Globus pallidus (tissue), 1 donor: ENCODE measurements at places on chromosomes 6 and 20.

DNA sequence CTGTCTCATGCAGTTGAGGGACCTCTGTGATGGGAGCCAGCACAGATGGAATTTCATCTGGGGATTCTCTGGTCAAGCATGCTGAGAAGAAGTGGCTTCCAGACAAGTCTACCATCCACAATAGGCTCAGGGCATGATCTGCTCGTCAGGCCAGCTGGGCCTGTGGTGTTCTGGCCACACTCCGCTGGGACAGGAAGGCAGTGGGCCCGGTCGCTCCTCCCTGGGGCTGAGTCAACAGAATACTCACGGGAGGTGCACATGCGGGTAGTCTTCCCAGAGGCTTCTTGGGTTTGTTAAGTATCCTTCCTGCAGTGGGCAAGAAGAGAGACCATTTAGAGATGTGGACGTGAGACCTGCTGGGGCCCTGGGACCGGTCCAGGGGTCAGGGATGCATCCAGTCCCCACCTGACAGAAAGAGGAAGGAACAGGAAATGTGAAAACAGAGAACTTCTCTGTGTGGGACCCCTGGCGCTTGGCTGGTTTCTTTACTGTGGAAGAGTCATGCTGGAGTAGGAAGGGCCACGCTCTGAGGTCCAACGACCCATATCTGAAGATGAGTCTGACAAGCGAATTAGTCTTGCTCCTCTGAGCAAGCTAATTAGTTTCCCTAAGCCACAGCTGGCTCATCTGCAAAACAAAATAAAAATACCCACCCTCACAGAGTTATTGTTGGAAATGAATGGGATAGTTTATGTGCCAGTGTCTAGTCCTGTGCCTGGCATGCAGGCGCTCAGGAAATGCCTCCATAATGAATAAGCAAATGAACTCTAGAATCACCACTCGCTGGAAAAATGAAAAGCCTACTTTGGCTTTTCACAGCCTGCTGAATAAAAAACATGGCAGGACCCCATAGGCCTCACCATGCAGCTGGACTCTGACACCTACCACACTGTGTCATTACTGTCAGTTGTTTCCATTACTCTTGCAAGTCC is 67.3 kb downstream of the TRAM2 start:
- no peak for DNase-seq

DNA sequence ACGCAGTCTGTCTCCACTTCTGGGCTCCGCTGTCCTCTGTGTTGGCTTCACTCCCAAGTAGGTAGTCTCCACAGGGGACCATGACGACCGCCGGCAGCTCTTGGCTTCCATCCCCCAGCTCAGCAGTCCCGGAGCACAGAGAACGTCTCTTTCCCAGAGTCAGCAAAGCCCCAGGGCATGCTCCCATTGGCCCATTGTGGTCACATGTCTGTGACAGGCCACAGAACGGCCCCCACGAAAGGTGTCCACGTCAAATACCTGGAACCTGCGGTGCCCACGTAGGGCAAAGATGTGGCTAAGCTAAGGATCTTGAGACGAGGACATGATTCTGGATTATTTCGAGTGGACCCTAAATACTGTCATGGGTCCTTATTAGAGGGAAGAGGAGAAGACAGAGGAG is 438.4 kb upstream of the SULF2 start:
- DNase-seq, result no peak

DNA sequence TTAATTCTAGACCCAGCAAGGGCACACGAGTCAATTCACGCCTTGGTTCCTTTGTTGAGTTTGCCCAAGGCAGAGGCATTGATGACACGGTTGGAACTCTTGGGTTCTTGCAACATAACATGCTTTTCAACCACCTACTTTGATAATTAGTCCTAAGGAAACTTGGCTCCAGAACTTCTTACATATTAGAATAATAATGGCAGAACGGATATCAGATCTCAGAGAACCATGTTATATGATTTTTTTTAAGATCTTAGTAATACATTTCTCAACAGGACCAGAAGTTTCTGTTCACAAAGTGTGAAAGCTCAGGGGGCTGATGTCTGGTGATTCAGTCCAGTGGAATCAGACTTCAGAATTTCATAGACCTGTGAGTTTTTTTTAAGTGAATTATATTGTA is 19.2 kb downstream of the SPTLC3 start:
- DNase-seq, result no peak

DNA sequence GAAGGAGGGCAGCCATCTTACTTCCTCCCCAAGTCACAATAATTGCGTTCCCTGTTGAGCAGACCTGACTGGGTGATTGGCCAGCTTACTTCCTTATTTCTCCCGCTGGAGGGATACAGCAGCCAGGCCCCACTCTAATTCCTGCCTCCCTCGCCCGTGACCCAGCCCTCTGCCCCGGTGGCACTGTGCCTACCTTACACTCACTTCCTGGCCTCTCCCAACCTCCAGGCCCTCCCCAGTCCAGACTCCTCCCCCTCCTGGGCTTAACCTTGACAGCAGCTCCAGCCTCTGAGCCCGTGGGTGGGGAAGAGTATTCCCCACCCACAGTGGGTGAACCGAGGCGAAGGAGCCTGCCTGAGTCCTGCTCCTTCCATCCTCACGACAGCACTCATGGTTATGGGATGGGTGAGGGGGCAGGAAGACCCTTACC is 3.0 kb downstream of the BAK1 start:
- DNase-seq, result peak; percentile 16

DNA sequence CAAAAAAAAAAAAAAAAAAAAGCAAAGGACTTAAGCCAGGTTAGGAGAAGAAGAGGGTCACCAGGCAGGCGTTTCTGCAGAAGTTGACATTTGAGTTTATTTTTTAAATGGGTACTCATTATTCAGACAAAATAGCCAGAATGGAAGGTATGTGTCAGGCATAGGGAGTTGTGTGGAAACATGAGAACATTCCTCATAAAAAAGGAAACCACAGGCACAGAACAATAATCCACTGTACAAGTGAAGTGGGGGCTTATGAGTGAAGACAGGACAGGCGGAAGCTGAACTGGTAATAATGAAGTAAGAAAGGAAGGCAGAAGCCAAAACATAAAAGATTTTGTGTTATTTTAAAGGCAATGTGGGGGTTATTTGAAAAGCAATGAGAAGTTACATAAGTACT is 104.6 kb downstream of the EPB41L2 start:
- no peak for DNase-seq

GRCh38 chr6:18216411-18216810 is 47.9 kb downstream of the DEK start:
- DNase-seq, result no peak

- DNase-seq, result no peak
These were observed 15.0 kb downstream of the ELOVL5 start for GRCh38 chr6:53333439-53334408.

DNA sequence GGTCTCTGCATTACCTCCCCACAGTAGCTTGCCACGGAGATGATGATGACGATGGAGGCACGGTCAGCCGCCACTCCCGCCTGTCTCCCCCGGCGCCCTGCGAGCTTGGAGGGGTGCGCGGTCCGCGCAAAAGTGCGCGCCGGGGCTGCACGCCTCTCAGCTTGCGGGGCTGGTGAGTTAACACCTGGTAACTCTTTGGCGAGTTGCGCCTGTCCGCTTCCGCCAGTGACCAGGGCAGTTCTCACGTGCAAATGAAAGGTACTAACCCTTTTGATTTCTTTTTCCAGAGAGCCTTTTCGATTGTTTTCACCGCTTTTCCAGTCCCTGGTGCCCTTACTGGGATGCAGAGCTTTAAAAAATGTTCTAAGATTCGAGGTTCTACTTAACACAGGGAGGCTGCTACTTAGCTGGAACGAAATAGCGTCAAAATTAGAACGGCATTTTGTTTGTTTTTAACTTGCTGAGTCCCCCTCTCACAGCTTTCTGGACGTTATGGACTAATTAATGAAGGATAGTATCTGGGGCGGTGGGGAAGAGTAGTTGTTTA is 6.2 kb downstream of the GRIK2 start:
- no peak for DNase-seq

DNA sequence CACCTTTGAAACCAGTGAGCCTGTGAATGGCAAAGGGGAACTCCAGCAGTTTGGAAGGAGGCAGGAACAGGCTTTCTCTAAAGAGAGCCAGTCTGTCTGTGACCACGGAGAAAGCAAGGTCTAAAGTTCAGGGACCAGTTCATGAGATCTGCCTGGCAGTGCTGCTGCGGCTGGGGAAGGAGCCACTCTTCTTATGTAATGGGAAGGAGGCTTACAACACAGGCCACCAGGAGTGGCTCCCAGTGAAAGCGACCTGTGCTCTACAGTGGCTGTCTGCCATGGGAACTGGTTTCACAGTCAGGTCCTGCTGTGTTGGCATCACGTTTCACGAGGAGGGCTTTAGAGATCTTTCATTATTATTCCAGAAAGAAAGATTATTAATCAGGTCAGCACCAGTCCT is 291.9 kb upstream of the PRDM1 start:
- DNase-seq, result peak; percentile 40

GRCh38 chr6:98787961-98788360 is 46.4 kb upstream of the POU3F2 start:
- DNase-seq, result peak; percentile 37

- DNase-seq, result no peak
These were observed 62.6 kb downstream of the GINS1 start for GRCh38 chr20:25470045-25470444.

DNA sequence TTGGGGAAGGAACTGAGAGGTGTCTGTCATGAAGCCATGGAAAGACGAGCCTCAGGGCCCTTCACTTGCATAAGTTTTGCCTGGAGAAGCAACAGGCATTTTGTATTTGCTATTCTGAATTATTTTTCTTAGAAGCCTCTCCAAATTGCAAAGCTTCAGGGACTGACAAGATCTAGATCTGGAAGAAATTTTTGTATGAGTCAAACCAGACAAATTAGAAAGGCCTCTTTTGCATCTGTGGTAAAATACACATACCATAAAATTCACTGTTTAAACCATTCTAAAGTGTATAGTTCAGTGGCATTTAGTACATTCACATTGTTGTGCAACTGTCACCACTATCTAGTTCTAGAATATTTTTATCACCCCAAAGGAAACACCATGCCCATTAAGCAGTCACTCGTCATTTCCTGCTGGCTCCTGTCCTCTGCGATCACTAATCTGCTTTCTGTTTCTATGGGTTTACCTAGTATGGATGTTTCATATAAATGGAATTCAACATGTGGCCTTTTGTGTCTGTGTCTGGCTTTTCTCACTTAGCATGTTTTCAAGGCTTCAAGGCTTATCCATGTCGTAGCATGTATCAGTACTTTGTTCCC is 269.1 kb downstream of the PHF3 start:
- DNase-seq, result no peak

DNA sequence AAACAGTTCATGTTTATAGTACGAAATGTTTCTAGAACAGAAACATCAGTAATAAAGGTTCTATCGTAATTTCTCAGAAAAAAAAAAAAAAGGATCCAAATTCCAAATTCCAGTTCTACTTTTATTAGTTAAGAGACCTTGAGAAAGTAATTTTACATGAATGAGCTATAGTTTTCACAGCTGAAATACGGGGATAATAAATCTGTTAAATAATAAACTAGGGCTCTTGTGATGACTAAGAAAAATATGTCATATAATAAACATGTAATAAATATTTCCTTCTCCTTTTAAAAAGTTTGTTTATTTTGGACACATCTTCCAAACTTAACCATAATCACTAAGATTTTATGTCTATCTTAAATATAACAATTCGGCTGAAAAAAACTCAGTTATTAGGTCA is 17.8 kb downstream of the RARS2 start:
- no peak for DNase-seq

- DNase-seq, result no peak
These were observed 35.6 kb upstream of the ZBP1 start for GRCh38 chr20:57655809-57656155.

- no peak for DNase-seq
These were observed 1395.2 kb downstream of the EPHA7 start for GRCh38 chr6:92024110-92024509.

- DNase-seq, result no peak
These were observed 759.8 kb upstream of the CITED2 start for GRCh38 chr6:140134224-140134623.

DNA sequence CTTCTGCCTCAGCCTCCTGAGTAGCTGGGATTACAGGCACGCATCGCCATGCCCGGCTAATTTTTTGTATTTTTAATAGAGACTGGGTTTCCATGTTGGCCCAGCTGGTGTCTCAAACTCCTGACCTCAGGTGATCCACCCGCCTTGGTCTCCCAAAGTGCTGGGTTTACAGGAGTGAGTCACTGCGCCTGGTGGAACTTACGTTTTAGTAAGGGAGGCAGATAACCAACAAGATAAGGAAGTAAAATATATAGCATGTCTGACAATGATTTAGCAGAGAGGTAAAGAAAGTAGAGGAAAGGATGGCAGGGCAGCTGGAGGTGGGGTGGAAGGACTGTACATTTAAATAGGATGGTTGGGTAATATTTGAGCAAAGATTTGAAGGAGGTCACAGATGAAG is 12.8 kb upstream of the MYMX start:
- no peak for DNase-seq

- no peak for DNase-seq
These were observed 104.7 kb upstream of the PMEPA1 start for GRCh38 chr20:57814529-57814928.
